Activated CD4-positive, CD25-positive, alpha-beta regulatory T cell treated with anti-CD3 and anti-CD28 coated beads, Interleukin-2, amount 50 U/mL, for 24 hours (primary cell): ENCODE measurements at places on chromosomes 6 and 20.

- ATAC-seq: no peak
These were observed 18.3 kb upstream of the AMD1 start for GRCh38 chr6:110856296-110856695.

DNA sequence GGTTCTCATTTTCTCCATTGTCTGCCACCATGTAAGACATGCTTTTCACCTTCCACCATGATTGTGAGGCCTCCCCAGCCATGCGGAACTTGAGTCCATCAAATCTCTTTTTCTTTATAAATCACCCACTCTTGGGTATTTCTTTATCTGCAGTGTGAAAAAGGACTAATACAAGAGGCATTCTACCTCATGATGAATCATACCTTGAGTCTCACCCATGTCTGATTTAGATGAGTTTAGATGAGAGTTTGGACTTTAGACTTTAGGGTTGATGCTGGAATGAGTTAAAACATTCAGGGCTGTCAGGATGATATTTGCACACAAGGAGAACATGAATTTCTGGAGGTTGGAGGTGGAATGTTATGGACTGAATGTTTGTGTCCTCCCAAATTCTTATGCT, 545.6 kb downstream of the C6orf118 start:
- no peak for ATAC-seq

DNA sequence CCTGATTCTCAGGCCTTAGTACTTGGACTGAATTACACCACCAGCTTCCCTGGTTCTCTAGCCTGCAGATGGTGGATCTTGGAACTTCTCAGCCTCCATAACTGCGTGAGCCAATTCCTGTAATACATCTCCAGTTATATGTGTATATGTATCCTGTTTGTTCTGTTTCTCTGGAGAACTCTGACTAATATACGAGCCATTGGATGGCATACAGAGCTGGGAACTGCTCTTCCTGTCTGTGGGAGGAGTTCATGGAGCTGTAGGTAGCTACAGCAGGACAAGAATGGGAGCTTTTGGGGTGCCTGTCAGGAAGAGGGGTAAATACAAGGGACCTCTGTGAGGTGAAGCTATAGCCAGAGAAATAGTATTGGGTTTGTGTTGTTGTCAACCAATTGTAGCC, 41.2 kb downstream of the TMEM14A start:
- no peak for ATAC-seq

GRCh38 chr6:146420255-146420654, 123.4 kb upstream of the RAB32 start:
- ATAC-seq: no peak

DNA sequence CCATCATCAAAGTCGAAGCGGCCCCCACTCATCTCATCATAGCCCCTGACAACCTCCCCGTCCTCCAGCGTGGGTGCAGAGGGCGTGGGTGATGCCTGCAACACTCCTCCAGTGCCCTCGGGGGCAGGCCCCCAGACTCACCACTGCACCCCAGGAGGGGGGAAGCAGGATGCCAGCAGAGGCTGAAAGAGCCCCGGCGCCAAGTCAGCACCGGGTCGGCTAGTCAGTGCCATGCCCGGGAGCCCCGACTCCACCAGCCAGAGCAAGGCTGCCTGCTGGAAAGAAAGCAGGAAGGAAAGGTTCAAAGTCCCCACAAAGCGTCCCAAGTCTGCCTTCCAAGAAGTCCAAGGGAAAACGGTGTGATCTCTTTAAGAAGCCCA, 324 bp downstream of the JPH2 start:
- no peak for ATAC-seq

GRCh38 chr20:44572551-44573500, 9.6 kb upstream of the PKIG start:
- no peak for ATAC-seq

DNA sequence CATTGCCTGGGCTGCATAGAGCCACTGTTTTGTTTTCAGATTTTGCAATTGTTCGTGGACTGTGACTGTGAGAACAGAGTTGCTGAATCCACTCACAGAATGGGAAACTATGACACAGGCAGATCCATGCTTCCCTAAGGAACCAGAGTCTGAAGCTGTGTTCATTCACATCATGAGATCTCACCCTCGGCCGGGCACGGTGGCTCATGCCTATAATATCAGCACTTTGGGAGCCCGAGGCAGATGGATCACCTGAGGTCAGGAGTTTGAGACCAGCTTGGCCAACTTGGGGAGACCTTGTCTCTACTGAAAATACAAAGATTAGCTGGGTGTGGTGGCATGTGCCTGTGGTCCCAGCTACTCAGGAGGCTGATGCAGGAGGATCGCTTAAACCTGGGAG, 139.2 kb upstream of the SALL4 start:
- ATAC-seq: no peak

GRCh38 chr6:27685279-27685678, 212.4 kb upstream of the ZNF184 start:
- no peak for ATAC-seq

DNA sequence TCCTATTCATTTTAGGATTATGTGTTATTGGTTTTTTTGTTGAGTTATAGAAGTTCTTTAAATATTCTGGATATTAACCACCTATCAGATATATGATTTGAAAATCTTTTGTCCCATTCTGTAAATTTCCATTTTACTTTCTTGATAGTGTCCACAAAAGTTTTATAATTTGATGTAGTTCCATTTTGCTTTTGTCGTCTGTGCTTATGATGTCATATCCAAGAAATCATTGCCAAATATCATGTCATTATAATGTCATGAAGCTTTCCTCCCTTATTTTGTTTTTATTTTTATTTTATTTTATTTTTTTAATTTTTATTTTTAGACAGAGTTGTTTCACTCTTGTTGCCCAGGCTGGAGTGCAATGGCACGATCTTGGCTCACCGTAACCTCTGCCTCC, 21.0 kb upstream of the NANP start:
- ATAC-seq: no peak

DNA sequence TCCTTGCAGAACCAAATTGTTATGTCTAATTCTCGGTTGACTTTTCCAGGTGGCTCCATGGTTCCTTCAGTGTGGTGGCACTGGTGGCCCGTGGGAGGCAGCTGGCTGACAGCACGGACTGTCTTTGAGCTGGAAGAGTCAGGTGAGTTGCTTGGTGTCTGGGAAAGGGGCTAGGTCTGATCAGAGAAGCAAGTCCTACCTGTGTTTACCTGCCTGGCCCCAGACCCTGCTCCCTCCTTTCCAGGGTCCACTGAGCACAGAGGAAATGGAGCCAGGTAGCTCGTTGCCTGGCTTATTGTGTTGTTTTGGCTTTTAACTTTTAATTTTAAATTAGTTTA, 111.8 kb downstream of the BANF2 start:
- no peak for ATAC-seq

DNA sequence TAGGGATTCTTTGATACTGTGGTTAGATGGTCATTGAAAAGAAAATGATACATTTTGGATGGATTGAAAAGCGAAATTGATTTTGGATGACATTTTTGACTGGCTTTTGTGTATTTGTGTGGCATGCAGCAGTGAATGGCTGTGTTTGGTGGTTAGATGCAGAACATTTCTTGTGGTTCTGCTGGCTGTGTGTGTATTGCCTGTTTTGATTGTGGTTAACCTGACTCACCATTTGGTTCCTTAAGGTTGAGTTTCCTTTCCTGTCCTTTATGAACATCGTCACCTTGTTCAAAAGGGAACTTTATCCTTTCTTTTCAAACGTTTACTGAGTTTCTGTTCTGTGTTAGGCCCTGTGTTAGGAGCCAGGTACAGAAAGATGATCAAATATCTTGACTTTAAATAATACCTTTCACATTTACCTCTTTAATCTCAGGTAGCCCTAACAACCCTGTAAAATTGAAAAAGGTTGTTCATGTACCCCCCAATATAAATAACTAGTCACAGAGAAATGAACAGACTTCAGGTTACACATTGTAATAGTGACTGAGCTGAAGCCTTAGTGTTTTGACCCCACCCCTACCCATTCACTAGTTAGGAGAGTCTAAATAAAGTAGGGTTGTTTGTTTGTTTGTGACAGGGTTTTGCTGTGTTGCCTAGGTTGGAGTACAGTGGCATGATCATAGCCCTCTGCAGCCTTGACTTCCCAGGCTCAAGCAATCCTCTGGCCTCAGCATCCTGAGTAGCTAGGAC, 23.8 kb downstream of the ANKS1A start:
- ATAC-seq: peak; percentile 90

DNA sequence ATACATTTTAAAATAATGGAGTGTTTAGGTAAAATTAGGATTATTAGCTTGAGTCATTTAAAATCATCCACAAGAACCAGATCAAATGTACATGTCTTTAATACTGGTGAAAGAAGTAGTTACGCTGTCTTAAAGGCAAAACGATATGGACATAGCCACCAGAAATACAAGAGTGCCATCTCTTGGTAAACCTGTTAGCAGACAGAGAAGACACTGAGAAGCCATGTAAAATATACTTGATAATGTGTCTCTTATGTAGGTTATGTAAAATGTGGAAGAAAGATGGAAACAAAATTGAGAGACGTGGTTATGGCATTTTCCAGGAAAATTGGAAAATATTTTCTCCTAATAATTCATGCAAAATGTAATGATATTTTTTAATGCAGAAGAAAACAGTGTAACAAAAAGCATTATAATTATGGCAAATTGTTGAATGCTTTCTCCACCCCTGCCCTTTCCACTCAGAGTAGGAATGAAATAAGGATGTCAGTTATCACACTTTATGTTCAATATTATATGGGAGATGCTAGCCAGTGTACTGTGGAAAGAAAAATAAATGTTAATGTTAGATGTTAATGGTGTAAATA, 12.2 kb upstream of the SLC17A2 start:
- ATAC-seq: no peak

DNA sequence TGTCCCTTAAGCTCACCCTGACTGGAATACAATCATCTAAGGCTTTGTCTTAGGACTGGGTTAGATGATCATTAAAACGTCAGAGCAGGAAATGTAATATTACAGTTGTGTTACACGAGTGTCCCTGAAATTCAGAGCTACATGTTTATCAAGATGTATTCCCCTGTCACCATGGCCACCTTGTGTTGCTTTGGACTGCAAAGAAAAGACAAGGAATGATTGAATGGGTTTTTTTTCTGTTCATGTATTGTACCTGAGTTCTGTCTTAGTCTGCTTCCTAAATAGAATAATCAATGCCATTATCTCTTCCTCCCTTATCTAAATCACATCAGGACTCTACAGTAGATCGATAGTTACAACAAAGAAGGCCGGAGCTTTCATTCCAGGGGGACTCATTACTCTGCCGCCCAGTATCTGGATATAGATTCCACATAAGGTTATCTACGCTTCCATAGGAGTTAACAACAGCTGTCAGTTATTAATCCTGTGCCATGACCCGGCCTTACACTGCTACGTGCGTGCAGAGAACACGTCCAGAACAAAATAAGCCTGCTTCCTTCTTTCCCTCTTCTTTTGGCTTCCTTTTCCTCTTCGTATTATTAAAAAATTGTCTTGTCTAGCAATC, 274.1 kb upstream of the SASH1 start:
- ATAC-seq: no peak

GRCh38 chr6:108277831-108278230, 17.0 kb upstream of the SNX3 start:
- ATAC-seq: no peak

DNA sequence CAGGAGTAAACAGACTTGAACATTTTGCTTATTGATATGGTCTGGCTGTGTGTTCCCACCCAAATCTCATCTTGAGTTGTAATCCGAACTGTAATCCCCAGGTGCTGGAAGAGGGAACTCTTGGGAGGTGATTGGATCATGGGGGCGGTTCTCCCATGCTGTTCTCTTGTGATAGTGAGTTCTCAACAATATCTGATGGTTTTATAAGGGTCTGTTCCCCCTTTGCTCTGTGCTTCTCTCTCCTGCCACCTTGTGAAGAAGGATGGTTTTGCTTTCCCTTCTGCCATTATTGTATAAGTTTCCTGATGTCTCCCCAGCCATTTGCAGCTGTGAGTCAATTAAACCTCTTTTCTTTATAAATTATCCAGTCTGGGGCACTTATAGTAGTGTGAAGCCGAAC, 40.0 kb downstream of the MYLIP start:
- ATAC-seq: no peak

DNA sequence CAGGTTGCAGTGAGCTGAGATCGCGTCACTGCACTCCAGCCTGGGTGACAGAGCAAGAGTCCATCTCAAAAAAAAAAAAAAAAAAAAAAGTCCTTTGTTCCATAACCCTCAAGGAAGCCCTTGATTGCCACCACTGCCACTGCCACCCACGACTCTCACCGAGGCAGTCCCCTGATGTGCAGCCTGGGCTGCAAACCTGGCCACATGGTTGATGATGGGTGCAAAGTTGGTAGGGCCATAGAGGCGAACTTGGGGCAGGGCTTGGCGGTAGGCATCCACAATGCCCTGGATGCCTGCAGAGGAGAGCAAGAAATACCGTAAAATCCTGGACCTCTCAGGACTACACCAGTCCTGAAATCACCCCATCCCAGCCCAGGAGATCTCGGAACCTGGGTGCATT, 11.5 kb downstream of the SPAG4 start:
- ATAC-seq: no peak

DNA sequence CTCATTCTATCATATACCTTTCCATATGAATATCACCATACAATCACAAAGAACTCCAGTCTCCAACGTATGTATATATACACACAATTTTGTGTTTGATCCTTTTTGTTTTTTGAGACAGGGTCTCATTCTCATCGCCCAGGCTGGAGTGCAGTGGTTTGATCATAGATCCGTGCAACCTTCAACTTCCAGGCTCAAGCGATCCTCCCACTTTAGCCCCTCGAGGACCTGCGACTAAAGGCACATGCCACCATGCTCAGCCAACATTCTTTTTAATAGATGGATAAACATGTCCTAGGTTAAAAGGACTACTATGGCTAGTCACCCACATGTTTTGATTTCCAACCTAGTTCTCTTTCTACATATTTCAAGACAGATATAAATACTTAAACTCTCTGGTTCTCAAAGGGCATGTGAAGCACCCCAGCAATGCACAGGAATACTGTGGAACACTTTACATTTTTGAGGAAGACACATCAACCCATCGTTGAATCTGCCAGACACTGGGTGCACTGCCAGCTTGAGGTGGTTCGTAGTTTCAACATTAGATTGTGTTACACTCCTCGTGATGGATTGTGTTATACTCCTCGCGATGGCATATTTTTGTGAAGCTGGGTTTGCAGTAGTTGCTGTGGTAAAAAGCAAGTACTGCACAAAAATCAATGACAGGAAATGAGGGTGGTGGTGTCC, 40.4 kb downstream of the CSNK2A1 start:
- no peak for ATAC-seq

GRCh38 chr6:89736893-89737292, 82.7 kb downstream of the MDN1 start:
- ATAC-seq: no peak

DNA sequence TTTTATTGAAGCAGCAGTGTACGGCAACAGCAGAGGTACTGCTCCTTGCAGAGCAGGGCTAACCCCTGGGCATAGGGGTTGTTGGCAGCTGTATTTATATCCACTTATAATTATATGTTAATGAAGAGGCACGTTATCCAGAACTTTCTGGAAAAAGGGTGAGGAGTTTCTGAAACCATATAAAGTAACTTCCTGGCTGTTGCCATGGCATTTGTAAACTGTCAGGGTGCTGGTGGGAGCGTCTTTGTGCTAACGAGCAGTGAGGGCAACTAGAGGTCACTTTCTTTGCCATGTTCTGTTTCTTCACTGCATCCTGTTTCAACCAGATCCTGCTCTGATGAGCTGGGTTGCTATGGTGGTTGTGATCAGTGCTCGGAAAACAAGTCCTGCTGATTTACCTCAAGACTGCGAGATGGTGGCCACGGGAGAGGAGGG, 11.1 kb upstream of the ARFGEF2 start:
- no peak for ATAC-seq

- ATAC-seq: no peak
These were observed 26.8 kb downstream of the PAQR8 start for GRCh38 chr6:52388790-52389189.
